ENCODE measurements at places on chromosomes 6 and 20. TPM values are rescaled to one million over a fixed set of nuclear protein-coding genes. Genes with fewer than 3 reads are reported as not detected.

GRCh38 chr6:27332692-27333641 lies 20.9 kb upstream of the POM121L2 start:
- DNase-seq: no peak

DNA sequence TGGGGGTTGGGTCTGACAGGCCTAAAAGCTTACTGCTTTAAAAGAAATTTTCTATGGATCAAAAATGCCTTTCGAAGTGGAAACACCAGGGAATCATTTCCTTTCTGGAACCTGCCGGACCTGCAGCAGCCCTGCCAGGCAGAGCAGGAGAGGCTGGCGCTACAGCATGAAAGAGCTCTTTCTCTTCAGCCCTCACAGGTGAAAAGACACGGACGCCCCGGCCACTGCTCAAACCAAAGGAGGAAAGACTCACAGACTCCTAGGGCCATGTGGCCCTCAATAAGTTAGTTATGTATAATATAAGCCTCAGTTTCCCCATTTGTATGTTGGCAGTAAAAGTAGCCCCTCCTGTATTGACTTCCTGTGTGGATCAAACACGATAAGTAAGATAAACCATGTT lies 8.3 kb downstream of the SCML4 start:
- no peak for DNase-seq

GRCh38 chr6:131937226-131937625 lies 13.9 kb downstream of the CCN2 start:
- DNase-seq: no peak

GRCh38 chr6:122609881-122610689 lies at the start of gene PKIB:
Gene PKIB, plus strand, starts transcription at chr6:122610405. Its CDS starts 107,390 bp downstream, at chr6:122717795.
- DNase-seq: peak; percentile 78

DNA sequence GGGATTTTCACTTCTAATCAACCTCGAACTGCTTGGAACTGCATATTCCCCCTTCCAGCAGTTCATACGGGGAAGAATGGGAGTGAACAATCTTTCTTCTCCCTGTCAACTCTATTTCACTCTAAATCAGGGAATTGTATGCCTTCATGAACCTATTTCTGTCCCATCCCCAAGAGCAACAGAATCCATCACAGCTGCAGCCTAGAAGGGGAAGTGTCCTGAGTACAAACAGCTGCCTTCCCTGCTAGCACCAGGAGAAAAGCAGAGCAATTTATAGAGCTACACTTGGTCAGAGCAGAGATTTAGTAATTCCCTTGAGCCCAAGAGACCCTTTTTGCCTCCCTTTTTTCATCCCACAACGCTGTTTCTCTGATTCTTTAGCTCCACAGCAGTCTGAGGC lies 208.4 kb downstream of the ADGRG6 start:
- DNase-seq: no peak

DNA sequence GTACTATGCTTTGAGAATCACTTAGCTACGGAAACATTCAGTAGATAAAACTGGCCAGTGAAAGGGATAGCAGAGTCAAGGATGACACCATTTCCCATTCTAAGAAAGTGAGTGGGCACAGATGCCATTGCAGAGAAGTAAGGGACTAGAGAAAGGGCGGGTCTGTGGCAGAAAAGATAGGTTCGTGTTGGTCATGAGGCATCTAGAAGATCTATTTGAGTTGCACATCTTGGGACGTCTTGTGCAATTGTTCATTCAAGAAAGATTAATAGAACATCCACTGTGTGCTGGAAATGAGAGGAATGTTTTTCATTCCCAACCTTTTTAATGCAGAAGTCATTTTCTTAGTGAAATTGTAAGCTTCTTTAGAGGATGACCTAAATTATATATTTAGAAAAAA lies 161.7 kb downstream of the PLCB1 start:
- DNase-seq: no peak

DNA sequence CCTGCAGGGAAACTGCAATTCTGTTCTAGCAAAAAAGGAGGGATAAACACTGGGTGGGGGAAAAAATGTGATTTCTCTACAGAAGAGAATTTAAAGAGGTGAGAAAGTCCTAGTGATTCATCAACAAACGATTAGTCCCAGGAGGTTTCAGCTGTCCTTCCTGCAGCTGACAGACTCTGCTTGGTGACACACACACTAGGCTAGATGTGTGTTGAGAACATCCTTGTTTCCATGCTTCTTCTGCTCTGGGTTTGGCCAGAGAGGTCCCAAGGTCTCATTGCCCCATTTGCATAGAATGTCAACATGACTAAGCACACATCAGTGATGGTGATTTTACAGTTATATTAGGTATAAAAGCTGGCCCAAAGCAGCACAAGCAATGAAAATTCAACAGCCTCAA lies 258.3 kb downstream of the NFATC2 start:
- no peak for DNase-seq

DNA sequence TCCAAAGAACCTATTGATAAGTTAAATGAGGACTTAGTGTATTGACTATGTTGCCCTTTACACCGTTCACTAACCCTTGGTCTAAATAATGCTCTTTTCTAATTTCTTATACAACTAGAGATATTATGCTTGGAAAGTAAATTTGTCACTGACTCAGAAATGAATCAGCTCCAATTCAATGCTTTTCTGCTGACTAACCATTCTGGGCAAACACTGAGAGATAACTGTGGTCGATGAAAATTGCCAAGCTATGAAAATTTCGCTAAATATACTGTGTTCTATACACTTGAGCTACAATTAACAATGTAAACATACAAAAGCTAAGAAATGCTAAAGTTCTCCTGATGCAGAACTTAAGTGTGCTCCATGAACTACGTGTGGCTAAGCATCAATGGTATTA lies 23.1 kb upstream of the FBXO9 start:
- DNase-seq: no peak

- no peak for DNase-seq
Observed at GRCh38 chr6:47043286-47043685, 1.2 kb upstream of the ADGRF1 start.

GRCh38 chr6:70175770-70176169 lies 127.1 kb downstream of the COL9A1 start:
- DNase-seq: no peak

DNA sequence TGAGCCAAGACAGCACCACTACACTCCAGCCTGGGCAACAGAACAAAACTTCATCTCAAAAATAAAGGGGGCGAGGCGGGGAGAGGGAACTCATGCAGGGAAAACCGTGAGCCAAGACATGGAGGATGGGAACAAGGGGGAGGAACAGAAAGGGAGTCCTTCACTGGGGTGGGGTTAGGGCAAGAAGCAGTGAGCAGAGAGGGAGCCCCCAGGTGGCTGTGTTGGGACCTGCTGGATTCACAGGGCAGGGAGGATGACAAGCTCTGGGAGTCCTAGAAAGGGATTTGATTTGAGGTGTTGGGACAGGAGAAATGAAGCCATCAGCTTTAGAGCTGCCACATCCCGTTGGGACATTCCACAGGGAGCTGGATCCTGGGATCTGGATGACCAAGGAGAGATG lies 90.6 kb upstream of the TOP1 start:
- no peak for DNase-seq

- no peak for DNase-seq
Observed at GRCh38 chr6:133312006-133312405, 70.8 kb downstream of the EYA4 start.

DNA sequence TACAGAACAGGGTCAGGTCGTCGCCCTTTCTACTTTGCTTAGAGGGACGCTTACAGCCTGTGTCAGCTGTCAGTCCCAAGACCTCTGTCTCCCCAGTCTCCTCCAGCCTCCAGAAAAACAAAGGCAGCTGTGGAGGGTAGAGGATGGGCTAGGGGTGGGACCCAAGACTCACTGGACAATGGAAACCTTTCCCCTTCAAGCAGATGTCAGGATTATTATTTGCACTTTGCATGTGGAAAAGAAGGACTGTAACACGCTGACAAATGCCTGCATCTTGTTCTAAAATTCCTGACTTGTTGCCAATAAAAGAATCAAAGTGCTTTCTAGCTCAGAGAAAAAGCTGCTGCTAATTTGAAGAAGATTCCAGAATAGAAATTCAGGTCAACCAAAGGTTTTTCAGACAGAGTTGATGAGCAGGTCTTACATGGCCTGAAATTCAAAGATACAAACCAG lies 58.7 kb downstream of the SNX5 start:
- DNase-seq: no peak

GRCh38 chr6:125989631-125990030 lies 3.3 kb downstream of the TRMT11 start:
- DNase-seq: no peak

DNA sequence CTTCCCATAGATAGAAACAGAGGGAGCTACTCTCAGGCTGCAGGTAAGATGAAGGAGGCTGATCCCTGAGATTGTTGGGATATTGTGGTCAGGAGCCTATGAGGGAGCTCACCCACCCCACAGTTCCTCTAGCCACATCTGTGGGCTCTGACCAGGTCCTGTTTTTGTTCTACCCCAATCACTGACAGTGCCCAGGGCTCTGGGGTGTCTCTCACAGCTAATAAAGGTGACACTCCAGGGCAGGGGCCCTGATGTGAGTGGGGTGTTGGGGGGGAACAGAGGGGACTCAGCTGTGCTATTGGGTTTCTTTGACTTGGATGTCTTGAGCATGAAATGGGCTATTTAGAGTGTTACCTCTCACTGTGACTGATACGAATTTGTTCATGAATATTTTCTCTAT lies 2.8 kb downstream of the HLA-F start:
- no peak for DNase-seq

DNA sequence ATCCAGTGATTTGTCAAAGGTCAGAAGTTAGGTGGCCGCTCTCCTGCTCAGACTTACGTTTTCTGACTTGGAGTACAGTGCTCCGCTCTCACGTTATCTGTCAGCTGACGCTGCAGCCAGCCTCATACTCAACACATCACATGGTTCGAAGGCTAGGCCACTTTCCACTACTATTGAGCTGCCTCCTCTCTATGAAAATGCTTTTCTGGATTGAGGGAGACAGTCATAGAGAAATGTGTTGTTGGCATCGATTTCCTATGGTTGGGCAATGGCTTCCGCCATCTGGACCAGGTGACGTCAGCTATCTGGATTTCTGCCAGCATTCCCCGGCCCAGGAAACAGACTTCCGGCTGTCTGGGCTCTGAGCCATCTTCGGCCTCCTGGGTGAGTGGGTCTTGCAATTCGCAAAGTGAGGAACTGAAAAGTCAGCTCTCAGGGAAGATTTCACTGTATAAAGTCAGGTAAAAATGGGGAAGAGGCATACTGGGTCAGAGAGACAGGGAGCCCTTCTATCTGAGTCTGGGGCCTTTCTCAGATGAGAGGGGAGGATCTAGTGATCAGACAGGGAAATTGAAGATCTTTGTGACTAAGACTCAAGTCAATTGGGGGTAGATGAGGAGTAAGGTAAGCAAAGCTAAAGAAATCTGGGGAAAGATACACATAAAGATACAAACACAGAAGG lies 37.5 kb upstream of the IER3 start:
- DNase-seq: peak; percentile 96

DNA sequence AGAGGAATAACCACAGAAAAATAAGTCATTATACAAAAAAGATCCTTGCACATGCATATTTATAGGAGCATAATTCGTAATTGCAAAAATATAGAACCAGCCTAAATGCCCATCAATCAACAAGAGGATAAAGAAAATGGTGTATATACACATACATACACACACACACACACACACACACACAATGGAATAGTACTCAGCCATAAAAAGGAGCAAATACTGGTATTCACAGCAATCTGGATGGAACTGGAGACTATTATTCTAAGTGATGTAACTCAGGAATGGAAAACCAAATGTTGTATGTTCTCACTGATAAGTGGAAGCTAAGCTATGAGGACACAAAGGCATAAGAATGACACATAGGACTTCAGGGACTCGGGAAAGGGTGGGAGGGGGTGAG lies 1.9 kb upstream of the KIAA1586 start:
- DNase-seq: no peak

DNA sequence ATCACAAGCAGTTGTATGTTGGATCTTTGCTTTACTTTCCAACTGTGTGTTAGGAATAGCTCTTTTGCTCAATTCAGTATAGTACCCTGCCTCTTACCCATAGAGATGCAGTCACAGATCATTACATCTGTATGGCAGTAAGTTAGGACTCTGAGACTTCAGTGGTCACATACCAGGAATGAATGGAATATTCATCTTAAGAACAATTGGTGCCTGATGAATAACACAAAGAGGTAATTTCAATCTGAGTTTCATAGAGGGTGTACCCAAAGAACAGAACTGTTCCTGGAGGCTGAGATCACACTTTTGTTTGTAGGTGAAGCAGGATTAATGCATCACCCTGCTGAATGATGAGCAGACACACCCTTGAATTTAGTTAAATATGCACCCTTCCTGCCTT lies 28.7 kb upstream of the KIF13A start:
- no peak for DNase-seq

GRCh38 chr20:46237227-46237626 lies 71.1 kb downstream of the CDH22 start:
- DNase-seq: no peak

DNA sequence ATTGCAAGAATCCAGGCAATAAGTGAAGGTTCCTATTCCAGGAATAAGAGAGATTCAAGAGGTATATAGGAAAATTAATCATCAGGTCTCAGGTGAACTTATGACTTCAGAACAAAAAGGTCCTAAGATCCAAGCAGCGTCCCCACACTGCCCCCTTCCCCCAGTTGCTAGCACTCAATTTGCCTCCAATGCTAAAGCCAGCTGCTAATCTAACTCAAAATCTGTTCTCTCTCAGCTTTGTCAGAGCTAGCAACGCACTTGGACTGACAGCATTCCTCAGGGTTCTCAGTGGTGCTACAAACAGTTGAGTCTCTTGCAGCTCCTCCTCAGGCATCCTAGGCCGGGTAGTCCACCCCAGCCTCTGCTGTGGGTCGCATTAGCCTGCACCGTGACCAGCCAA lies 148.3 kb downstream of the RFX6 start:
- DNase-seq: no peak

DNA sequence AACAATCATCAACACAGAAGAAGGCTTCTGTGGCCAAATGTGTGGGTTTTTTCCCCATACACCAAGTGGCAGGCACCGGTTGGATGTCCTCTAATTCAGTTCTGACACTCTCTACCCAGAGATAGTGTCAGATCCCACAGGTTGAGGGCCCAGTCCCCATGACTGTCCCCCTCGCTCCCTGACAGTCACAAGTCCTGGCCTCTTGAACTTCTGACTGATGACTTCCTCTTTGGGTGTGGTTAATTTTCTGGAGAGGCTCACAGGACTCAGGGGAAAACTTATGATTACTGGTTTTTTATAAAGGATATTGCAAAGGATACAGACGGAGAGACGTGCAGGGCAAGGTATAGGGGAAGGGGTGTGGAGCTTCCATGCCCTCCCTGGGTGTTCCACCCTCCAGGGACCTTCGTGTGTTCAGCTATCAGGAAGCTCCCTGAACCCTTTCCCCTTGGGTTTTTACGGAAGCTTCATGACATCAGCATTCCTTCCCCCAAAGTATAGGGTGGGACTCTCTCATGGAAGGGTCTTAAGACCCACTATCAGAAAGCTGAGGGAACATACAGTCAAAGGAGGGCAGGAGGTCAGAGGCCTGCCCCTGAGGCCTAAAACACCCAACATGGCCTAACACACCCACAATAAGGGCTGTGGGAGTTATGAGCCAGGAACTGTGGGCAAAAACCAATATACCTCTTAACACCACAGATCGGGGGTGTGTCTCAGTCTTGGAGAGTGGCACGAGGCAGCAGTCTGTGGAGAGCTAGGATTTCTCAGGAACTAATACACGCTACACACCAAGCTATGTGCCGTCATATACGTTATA lies 33.3 kb downstream of the FARS2 start:
- no peak for DNase-seq

UST gene
- 3.4 TPM for total RNA-seq

ABCF1 gene
- total RNA-seq: 37.8 TPM

PTCHD4 gene
- total RNA-seq: 0.79 TPM

EMILIN3 gene
- total RNA-seq: 4.3 TPM
